Activated naive CD4-positive, alpha-beta T cell treated with Interleukin-2 at 50 U/mL for 16 hours (primary cell): ENCODE measurements at places on chromosomes 1 and 21.
A peak's percentile ranks its signal among the peaks of the same experiment; 100 is the strongest.

DNA sequence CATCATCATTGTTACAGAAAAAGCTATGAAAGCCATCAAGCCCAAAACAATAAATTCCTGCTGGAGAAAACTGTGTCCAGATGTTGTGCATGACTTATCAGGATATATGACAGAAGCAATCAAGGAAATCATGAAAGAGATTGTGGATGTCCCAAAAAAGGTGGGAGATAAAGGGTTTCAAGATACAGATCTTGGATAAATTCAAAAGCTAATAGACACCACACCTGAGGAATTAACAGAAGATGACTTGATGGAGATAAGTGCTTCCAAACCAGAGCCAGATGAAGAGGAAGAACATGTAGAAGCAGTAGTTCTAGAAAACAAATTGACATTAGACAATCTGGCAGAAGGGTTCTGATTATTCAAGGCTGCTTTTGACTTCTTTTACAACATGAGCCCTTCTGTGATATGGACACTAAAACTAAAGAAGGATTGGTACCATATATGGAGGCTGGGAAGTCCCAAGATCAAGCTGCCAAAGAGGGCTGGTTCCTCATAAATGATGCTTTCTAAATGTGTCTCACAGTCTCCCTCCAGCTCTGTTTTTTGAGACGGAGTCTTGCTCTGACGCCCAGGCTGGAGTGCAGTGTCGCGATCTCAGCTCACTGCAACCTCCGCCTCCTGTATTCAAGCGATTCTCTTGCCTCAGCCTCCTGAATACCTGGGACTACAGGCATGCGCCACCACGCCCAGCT is 32.1 kb upstream of the LRIG2 start:
- DNase-seq, result no peak

DNA sequence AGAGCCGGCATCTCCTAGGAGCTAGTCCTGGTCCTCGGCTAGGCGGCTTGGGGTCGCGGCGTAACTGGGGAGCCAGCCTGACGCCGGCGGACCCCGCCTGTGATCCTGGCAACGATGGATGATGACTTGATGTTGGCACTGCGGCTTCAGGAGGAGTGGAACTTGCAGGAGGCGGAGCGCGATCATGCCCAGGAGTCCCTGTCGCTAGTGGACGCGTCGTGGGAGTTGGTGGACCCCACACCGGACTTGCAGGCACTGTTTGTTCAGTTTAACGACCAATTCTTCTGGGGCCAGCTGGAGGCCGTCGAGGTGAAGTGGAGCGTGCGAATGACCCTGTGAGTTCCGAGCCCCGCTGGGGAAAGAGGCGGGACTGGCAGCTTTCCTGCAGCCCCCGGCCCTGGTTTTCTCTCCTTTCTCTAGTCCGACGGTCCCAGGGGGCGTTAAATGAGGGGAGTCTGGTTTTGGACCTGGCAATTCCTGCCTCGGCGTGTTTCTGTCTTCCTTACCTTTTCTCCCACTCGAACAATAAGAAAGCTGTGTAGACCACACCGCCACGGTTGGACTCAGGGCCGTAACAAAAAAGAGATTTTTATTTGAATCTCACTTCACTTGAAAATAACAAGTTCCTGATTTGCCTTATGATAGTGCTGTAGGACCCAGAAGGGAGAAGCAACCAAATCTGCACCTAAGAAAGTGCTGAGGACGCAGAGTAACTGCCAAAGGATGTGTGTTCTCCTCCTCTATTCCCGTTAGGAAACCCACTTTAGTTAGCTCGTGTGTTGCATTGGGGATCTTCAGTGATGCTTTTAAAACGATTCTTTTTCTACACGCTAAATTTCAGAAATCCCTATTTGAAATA is at the start of gene SPRTN:
Gene SPRTN (plus strand): TSS at position 24 of the 859 bp plus-strand sequence. CDS start 91 bp downstream, at position 115.
- DNase-seq, result no peak

- no peak for DNase-seq
Measured at GRCh38 chr1:154968731-154969130, 1.8 kb downstream of the SHC1 start.

GRCh38 chr21:21818898-21819297 is 820.7 kb downstream of the NCAM2 start:
- no peak for DNase-seq

- no peak for DNase-seq
Measured at GRCh38 chr1:200124309-200124708, 96.8 kb downstream of the NR5A2 start.

- peak; percentile 10 for DNase-seq
Measured at GRCh38 chr1:12549460-12550349, 68.3 kb downstream of the DHRS3 start.

DNA sequence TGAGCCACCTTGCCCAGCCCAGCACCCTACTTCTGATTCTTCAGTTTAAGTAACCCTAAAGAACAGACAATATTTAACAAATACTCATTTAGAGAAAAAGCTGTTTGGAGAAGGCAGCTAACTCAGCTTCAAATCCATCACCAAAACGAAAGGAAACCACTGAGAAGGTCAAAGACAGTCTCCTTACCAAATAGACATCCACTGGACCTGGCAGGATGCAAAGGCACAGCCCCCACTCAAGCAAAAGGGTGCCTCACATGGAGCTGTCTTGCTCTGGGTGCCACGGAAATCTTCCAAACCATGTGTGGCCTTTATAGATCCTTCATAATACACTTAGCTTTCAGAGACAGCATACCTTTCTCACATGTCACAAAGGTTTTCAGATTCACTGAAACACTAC is 165.5 kb downstream of the RERE start:
- DNase-seq, result no peak

DNA sequence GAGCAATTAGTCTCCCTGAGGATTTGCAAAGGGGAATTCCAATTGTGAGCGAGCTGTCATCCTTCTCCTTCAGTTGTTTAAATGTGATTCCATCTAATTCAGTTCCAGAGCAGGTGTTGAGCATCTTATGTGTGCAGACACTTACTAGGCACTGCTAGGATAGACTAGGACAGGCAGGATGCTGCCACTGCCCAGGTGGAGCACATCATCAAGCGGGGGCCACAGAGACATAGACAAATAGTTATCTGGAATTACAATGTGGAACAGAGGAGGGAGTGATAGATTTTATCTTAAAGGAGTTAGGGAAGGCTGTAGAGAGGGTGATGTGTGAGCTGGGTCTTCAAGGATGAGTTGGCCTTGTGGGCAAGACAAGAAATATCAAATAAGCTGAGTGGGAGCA is 55.9 kb downstream of the CDC7 start:
- peak; percentile 17 for DNase-seq

DNA sequence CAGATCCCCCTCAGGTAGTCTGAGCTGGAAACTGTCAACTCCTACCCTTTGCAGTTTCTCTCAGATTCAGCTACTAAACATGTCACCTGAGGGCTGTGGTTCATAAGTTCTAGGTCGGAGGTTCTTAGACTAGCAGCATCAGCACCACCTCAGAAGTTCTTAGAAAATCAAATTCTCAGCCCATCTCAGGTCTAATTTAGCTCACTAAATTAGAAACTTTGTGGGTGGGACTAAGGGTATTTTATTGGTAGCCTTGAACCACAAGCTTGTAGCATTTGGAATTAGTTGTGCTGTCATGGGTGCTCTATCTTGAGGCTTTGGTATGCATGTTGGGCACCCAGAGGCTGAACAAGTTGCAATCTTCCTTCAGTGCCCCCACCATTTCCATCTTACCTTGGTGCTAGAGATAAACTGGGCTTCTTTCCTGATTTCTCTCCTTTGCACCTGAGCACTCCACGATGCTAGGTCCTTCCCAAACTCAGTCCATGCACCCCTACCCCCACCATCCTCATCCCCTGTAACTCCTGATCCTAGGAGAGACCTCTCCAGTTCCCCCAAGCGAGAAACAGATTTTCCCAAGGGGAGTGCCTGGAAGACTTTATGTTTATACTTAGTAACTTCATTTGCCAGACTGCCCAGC is 54.2 kb downstream of the S1PR1 start:
- peak; percentile 36 for DNase-seq

DNA sequence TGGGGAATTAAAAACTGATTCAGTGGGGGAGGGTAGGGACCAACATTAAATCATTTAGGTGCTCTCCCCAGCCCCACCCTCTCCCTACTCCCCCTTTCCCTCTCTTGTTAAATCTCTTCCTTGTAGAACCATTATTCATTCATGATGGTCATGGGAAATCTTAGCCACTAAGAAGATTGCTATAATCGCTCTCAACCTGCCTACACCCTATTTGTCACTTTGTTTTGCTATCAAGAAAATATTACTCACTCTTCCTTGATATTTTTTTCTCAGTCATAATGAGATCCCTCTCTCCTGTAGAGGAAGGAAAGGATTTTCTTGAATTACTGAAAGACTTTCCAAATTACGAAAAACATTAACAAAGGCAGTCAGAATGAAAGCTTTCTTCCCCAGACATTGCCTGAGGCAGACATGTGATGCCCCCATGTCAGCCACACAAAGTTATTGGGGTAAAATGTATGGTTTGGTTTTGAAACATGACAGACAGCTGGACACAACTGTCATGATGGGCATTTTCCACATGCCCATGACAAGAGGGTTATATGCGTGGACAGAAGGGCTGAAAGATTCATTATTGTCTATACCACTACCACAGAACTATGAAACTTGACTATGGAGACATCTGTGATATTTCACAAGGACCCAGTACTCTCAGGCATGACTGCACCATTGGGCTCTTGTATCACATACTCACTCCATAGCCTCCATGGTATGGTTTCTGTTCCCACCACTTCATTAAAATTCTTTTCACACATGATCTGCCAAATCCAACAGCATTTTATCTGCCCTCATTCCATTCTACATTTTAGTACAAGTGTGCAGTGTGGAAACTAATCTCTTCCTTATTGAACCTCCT is 420.1 kb downstream of the DISC1 start:
- no peak for DNase-seq

DNA sequence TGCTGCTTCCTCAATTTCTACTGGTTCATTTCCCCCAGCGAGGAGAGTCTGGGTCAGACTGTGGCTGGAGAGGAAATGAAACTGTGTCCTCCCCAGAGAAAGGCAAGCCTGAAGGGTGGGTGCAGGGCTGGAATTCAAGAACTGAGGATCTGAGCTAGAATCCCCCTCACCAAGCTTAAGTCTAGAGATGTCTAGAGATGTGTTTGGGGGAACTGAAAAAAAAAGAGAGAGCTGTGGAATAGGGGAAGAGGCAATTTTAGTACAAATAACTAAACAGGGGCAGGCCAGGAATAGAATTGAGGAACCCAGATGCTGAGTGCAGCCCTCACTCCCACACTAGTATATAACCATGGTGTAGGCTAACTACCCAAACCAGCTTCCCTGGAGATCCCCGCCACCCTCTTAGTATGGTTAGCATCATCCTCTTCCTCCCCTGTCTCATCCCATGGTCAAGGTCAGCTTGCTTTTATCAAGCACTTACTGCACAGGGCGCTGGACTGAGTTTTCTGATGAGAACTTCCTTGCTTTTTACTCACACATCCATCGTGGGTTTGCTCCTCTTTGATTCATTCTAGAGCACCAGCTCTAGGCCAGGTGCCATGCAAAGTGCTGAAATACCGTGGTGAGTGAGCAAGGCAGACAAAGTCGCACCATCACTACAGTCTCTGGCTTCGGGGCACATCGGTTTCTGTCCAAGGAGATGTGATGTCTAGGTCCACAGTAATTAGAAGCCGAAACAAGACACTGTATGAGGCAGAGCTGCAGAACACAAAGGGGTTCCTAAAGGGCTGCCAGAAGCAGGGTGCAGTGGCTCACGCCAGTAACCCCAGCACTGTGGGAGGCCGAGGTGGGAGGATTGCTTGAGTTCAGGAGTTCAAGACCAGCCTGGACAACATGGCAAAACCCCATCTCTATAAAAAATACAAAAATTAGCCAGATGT is 112.9 kb upstream of the IPO9 start:
- DNase-seq, result no peak

DNA sequence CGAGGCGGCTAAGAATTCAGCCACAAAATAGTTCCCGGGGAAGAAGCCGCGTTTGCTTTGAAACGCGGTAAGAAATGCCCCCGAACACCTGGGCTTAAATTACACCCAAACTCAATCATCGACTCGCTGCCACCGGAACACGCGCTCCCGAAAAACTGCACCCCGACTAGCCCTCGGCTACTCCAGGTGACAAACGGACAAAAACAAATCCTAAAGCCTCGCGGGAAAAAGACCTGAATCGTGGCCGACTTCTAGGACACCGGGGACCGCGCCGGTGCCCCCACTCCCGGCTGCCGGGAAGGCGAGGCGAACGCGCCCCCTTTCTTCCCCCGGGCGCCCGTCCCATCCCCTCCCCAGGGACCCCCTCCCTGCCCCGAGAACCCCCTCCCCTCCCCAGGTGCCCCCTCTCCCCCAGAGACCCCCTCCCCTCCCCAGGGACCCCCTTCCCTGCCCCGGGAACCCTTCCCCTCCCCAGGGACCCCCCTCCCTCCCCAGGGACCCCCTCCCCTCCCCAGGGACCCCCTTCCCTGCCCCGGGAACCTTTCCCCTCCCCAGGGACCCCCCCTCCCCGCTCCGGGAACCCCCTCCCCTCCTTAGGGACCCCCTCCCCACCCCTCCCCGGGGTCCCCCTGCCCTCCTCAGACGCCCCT is 628 bp downstream of the C1orf159 start:
- no peak for DNase-seq

DNA sequence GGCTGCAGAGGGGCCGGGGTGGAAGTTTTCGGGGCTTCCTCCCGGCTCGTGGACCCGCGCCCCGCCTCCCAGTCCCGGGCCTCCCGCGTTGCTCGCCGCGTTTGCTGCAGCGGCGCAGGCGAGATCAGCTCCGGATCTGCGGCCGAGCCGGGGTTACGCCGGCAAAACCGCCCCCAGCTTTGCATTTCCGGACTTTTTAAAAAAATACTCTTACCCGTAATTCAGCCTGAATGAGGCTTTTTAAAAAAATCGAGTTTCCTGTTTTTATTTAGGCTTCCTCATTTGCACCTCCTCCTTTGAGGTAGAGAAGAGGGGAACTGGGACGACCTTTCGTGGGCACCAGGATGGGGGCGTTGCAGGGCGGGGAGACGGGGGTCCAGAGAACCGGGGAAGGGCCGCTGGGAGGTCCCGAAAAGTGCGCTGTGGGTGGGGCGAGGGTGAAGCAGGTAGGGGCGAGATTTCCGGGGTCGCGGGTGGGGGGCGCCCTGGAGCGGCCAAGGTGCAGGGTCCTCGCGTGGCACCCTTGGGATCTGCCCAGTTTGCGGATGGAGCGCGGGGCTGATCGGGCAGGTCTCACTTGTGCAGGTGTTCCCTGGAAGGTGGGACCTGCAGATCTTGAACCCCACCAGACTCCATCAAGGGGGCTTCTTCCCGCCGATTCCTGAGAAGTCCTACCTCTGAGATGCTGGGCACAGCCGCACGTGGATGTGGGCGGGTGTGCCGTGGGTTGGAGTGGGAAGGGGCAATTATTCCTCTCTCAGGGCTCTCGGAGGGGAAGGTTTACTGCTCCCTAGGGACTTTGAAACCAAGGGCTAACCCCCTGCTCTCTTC is 1.1 kb downstream of the PIK3CD start:
- peak; percentile 67 for DNase-seq

- peak; percentile 26 for DNase-seq
Measured at GRCh38 chr1:37602750-37603694, 7.3 kb upstream of the GNL2 start.

DNA sequence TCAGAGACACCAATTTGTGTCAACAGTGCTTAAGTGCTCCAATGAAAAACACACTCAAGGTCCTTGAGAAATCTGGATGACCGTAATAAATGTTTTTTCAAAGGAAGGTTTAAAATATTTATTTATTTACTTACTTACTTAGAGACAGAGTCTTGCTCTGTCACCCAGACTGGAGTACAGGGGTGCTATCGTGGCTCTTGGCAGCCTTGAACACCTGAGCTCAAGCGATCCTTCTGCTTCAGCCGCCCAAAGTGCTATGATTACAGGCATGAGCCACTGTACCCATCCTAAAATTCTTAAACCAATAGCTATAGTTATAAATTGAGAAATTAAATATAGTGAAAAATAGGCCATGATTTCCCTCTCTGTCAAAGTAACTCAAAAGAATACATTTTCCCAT is 17.3 kb upstream of the ERICH3 start:
- DNase-seq, result no peak

- DNase-seq, result no peak
Measured at GRCh38 chr1:119097380-119097779, 43.1 kb downstream of the WARS2 start.
